SW 1271 (cell line): ENCODE measurements at places on chromosomes 4 and X.

GRCh38 chr4:158461336-158461735 lies 60.3 kb upstream of the RXFP1 start:
- no peak for DNase-seq

DNA sequence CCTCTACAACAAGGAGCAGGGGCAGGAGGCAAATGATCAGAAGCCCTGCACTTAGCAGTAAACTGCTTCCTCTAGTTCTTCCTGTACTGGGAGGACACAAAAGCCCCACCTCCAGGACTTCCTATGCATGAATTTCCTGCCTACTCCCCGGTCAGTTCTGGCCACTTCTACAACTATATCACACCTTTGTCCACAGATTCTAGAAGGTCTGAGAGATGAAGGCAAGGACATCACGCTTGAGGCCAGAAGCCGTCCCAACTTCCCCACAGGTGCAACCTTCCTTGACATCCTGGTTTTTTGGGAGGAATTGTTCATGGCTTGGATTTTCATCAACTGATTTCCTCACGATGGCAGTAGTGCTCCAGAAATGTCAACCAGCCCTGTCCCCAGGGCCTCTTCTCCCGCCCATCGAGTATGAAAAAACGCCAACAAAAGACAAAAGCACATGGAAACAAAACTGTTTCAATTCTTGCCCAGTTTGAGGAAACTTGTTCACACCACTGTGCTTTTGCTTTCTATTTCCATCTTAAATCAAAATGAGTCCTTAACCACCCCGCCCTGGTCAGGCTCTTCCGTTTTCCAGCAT lies 206.5 kb upstream of the STK26 start:
- DNase-seq: no peak

GRCh38 chr4:166777760-166778159 lies 456.5 kb downstream of the SPOCK3 start:
- no peak for DNase-seq

GRCh38 chr4:19063662-19064061 lies 1042.1 kb upstream of the LCORL start:
- no peak for DNase-seq

DNA sequence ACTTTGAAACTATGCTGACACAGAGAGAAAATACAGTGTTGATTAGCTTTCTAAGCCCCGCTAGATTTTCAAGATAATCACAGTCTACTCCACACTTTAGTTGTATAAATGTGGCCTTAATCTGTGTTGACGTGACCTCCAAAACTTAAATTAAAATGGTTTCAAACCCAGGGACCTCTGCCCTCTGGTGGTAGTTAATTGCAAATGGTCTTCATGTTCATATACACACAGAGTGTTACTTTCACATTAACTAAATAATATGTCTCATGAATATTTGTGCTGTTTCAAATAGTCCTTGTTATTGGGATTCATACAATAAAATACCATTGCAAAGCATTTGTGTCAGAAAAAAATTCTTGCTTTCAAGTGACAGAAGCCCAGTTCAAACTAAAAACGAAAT lies 64.3 kb downstream of the TASL start:
- no peak for DNase-seq

DNA sequence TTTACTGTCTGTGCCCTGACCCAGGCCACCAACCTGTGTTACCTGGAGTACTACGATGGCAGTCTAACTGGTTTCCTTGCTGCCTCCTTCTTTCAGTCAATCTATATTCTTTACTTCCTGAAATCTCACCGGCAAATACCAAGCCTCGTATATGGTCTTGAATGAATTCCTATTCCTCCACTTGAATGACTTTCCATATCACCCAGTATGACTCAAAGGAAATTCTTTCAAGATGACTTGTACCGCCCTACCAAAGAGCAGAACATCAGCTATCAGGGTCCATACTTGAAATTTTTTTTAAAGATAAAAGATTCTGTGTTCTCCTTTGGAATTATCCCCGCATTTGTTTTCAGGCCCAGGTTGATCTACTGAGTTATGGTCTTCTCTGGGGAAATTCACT lies 378.0 kb downstream of the AFF2 start:
- DNase-seq: no peak

GRCh38 chr4:183181081-183181480 lies 82.0 kb downstream of the WWC2 start:
- no peak for DNase-seq

DNA sequence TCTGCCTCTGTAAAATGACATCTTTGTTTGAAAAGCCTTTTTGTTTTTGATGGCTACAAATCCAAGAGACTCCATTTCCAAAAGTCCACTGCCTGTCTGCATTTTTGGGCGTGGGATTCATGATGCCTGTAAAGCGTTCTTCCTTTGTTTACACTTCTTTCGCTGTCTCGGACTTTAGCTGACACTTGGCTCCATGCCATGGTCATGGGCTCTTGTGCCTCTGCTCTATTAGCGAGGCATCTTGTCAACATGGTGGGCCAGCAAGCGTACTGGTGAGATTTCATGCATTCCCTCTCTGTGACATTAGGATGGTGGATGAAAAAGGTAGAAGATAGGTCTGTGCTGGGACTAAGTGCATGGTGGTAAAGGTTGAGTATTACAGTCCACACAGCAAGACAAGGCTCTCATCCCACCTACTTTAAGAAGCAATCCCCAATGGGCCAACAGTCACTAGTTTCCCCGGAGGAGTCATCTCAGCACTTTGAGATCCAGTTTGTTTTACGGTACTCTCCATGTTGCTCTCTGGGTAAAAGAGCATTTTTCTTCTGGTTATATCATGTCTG lies 298.2 kb upstream of the KLF3 start:
- no peak for DNase-seq

DNA sequence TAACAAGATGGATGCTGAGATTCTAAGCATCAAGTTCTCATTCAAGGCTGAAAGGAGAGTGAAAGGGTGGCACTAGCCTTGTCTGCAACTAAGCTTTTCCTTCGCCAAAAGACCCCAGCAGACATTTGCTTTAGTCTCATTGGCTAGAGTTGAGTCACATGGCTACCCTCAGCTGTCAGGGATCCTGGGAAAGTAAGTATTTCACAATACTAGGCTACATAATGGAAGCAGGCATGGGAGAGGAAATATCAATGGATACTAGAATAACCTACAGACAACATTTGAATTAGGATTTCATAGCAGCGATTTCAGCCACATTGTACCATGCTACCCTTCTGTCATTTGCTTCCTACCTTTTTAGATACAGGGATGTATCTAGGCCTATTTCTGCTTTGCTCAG lies 29.1 kb downstream of the MAOA start:
- DNase-seq: no peak

DNA sequence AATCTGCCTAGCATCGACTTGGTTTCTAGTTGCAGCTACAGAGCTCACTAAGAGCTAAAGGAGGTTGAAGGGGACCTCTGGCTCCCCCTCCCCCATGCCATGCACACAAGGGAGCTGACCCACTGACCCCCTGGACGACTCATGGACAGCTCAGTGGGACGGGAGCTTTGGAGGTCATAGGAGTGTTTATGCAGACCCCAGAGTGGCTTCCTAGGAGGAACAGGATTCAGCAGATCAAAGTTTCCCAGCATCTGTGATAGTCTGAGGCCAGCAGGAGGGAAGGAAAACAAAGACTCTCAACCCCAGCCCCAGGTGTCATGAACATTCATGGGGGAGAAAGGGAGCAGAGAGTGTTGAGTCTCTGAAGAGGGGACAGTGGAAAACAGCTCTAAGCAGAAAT lies 104.4 kb downstream of the ARSF start:
- DNase-seq: no peak

GRCh38 chr4:38489924-38490639 lies 173.9 kb upstream of the KLF3 start:
- DNase-seq: no peak

GRCh38 chrX:1914606-1915365 lies 299.9 kb downstream of the ASMT start:
- no peak for DNase-seq

GRCh38 chr4:143287572-143287923 lies 49.1 kb upstream of the GAB1 start:
- DNase-seq: no peak

DNA sequence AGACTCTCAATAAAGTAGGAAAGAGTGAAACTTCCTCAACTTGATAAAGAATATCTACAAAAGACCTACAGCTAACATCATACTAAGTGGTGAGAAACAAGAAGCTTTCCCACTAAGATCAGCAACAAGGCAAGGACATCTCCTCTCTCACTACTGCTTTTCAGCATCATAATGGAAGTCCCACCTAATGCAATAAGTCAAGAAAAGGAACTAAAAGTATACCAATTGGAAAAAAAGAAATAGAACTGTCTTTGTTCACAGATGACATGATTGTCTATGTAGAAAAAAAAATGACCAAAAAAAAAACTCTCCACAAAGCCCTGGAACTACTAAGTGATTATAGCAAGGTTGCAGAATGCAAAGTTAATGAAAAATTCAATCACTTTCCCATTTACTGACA lies 25.1 kb upstream of the SH3RF1 start:
- no peak for DNase-seq

- DNase-seq: no peak
Measured at GRCh38 chr4:19961091-19961490, 290.6 kb upstream of the SLIT2 start.

DNA sequence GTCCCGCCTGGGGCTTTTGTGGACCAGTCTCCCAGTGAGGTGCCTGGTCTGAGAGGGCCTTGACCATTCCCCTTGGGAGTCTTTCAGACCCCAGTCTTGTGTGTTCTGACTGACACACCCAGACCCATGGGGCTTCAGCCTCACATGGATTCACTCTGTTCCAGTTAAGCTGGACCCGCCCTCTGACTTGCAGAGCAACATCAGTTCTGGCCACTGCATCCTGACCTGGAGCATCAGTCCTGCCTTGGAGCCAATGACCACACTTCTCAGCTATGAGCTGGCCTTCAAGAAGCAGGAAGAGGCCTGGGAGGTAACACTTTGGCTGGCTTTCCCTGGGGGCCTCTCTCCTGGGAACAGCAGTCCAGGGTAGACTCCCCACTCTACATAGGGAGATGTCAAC lies 6.8 kb downstream of the IL9R start:
- no peak for DNase-seq

- no peak for DNase-seq
Measured at GRCh38 chr4:112517911-112518310, 1.9 kb upstream of the NEUROG2 start.

GRCh38 chr4:133263104-133263503 lies 114.0 kb downstream of the PCDH10 start:
- no peak for DNase-seq

- no peak for DNase-seq
Measured at GRCh38 chrX:154719132-154719675, 31.7 kb downstream of the GAB3 start.
